ENCODE measurements at places on chromosomes 1 and 21. TPM values are rescaled to one million over a fixed set of nuclear protein-coding genes. Genes with fewer than 3 reads are reported as not detected.

The IQGAP3 gene
- total RNA-seq: 7.3 TPM

GRCh38 chr1:224783006-224783651 is 146.3 kb upstream of the DNAH14 start:
- peak; percentile 2 for DNase-seq

The MAP1LC3C gene
- total RNA-seq: not detected

- DNase-seq: peak; percentile 83
Measured at GRCh38 chr1:1540090-1540817, at the start of gene TMEM240. TSS of gene TMEM240 (minus strand) at chr1:1540624. CDS start at chr1:1540346, 278 bp downstream.

The HAO2 gene
- total RNA-seq: not detected

- DNase-seq: peak; percentile 61
Measured at GRCh38 chr1:185733818-185734735, at the start of gene HMCN1. TSS of gene HMCN1 (plus strand) at chr1:185734391. CDS start at chr1:185734780, 389 bp downstream.

GRCh38 chr1:202154766-202155477 is 5.5 kb downstream of the PTPN7 start:
- DNase-seq: peak; percentile 75

GRCh38 chr1:4395158-4395557 is 259.3 kb upstream of the AJAP1 start:
- DNase-seq: no peak

The HES2 gene
- total RNA-seq: 14.1 TPM

The OR2L13 gene
- total RNA-seq: not detected

DNA sequence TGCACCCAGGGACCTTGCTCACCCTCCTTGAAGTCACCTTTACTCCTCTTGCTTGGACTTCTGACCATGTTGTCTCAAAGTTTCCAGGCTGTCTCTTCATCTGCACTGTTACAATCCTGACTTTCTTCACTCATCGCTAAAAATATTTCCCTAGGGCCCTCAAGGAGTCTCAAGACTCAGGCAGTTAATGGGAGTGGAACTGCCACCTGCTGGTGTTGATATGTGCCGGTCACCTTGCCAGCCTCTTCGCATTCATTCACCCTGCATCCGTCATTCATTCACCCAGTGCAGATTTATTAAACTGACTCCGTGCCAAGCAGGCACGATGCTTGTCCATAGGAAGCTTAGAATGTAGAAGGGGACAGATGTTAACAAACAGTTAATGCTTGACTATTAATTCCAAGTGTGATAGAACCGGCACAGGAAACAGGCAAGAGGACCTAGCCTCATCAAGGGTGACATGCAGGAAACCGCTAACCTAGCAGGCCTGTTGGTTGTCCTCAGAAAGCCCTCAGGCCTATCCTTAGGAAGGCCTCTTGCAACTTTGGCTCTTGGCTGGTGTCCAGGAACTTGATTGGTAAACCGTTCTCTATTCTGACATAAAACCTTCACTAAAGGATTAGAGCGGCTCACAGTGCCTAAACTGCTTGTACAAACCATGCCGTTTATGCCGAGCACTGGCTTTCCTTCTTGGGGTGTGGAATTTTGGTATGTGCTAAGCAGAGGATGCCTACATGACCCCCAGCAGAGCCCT is 342.2 kb downstream of the CAMTA1 start:
- DNase-seq: no peak
